Choroid plexus epithelial cell (primary cell): ENCODE measurements at places on chromosomes 2 and 18.

GRCh38 chr2:156306821-156307220, 25.7 kb downstream of the NR4A2 start:
- no peak for DNase-seq

GRCh38 chr2:152222975-152223637, 47.5 kb upstream of the STAM2 start:
- peak; percentile 97 for DNase-seq

- DNase-seq, result no peak
Measured at GRCh38 chr2:42762823-42763804, 821 bp downstream of the OXER1 start.

GRCh38 chr18:77448046-77448445, 198.4 kb downstream of the GALR1 start:
- no peak for DNase-seq

DNA sequence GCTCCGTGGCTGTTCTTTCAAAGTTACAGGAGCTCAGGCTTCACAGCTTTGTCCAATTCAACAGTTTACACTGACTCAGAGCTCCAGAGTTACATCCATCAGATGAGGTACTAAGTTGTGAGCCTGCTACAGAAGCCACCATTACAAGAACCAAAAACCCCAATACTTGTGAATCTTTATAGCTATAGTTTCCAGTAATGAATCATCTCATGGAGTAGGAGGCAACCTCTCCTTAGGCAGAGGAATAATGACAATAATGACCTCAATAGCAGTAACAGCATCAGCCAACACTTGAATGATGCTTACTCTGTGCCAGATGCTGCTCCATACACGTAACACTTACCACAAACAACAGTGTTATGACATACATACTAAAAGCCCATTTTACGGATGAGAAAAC, 3.6 kb downstream of the ZC3H8 start:
- DNase-seq, result no peak

GRCh38 chr2:1039549-1039948, 88.9 kb downstream of the SNTG2 start:
- DNase-seq, result no peak

- DNase-seq, result peak; percentile 47
Measured at GRCh38 chr2:75053484-75054112, 95.2 kb downstream of the POLE4 start.
